ENCODE measurements at places on chromosomes 6 and 20.

GRCh38 chr6:68317366-68317765, 317.7 kb upstream of the ADGRB3 start:
- DNase-seq = no peak

DNA sequence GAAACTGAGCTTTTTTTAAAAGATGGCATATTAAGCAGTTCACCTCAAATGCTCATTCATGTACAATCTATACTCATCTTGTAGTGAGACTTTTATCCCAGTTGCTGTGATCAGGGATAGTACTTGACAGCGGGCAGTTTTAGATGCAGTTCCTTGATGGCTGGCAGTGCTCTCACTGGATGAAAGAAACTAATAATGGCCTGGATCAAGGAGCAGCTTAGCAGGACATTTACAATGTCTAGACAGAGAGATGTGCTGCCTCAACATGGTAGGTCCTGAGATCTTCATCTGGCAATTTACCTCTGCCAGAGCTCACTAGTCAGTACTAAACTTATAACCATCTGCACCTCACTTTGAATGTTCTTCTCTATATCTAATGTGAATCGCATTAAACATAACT, 46.8 kb upstream of the LYRM2 start:
- no peak for DNase-seq

- no peak for DNase-seq
Observed at GRCh38 chr6:55998576-55998975, 123.2 kb upstream of the BMP5 start.

DNA sequence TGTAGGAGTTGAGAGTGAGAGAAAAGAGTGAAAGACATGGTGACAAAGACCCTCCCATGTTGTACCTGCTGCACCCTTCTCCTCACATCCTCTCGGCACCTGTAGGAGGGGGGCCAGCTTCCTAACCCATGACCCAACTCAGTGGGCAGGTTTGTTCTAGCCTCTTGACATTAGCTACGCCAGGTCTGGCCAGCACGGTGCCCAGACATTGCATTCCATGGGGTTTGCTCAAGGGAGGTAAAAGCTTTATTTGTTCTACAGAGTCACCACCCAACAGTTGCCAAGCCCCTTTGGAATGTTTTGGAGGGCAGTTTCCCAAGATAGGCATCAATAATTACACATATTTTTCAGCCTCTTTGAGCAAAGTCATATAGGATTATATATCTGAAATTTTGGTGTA, 22.7 kb upstream of the TGM6 start:
- DNase-seq = no peak

DNA sequence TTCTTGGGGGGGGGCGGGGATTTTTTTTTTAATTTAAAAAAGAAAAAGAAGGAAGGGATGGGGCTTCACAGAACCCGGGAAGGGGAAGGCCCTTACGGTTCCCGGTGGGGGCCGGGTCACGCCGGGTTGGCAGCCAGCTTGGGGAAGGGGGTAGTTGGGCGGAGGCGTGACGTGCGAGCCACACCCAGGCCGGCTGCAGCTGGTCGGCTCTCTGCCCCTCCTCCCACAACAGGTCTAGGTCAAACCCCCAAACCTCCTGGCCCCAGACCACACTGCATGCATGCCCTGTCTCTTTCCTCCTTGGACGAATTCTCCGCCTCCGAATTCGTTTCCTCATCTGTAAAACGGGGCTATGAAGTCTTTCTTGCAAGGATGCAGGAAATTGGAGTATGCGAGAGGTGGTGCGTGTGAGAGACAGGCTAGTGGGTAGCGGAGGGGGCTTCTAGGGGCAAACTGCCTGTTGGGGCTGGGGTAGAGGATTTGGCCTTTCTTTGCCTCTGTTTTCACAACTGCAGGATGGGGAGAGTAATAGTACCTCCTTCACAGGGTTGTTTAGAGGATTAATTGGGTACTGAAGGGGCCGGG, 828 bp downstream of the HCK start:
- DNase-seq = peak; percentile 28

- no peak for DNase-seq
Observed at GRCh38 chr6:166952121-166952520, 4.2 kb downstream of the RNASET2 start.

- no peak for DNase-seq
Observed at GRCh38 chr20:50315586-50316551, 125.2 kb downstream of the CEBPB start.

DNA sequence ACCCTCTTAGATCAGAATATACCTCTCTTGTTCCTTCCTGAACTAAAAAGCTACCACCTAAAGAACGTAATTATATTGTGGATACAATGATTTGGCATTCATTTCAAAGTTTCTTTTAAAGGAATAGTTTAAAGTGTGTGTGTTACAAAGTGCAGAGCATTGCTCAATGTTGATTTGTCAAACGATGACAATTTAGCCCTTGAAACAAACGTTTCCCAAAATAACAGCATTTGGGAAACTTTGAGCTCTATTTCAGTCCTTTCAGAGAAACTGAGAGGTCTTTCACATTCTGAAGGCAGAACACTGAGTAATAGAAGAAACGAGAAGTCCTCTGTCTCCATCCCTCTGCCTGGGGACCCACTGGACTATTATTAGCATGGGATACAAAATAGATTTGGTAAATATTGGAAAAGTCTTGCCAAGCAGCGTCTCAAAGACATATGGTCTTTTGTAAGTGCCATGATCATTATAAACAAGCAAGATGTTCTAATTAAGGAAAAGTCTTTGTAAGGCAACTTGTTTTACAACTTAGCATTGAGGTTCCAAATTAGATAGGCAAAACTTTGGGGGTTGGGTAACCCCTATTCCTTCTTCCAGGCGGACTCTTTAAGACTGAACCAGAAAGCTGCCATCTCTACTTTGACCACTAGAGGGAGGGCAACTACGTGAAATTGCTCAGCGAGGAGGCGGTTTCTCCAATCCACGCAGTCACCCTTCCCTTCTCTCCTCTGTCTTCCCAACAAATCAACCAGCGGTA, 208.8 kb downstream of the RNF144B start:
- DNase-seq = peak; percentile 37

DNA sequence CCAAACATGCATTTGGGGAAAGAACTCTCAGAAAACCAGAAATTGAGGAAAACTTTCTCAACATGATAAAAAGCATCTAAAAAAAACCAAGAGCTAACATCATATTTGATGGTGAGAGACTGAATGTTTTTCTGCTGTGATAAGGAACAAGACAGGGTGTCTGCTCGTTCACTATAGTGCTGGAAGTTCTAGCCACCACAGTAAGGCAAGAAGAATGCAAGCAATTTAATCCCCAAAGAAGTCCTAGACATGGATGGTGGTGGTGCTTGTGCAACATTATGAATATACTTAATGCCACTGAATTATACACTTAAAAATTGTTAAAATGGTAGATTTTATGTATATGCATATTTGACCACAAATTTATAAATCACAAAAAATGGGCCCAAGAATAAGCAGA, 53.4 kb downstream of the LYRM2 start:
- no peak for DNase-seq

- no peak for DNase-seq
Observed at GRCh38 chr6:109772883-109773431, 81.9 kb downstream of the FIG4 start.

DNA sequence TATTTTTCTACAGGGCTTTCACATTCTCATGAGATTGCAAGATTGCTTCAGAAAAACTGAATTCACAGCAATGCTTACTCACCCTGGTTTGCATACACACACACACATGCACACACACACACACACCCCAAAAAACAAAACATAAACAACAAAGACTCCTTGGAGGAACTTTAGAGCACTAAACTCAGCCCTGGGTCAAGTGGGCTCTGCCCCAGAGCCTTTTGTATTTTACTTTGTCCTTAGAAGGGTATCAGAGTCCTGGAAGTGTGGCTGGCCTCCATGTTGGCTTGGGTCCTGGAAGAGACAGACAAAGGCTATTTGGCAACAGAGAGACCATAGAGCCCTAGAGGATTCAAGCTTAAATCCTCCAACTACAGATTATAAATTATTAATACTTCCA, 8.0 kb upstream of the CST9 start:
- no peak for DNase-seq

DNA sequence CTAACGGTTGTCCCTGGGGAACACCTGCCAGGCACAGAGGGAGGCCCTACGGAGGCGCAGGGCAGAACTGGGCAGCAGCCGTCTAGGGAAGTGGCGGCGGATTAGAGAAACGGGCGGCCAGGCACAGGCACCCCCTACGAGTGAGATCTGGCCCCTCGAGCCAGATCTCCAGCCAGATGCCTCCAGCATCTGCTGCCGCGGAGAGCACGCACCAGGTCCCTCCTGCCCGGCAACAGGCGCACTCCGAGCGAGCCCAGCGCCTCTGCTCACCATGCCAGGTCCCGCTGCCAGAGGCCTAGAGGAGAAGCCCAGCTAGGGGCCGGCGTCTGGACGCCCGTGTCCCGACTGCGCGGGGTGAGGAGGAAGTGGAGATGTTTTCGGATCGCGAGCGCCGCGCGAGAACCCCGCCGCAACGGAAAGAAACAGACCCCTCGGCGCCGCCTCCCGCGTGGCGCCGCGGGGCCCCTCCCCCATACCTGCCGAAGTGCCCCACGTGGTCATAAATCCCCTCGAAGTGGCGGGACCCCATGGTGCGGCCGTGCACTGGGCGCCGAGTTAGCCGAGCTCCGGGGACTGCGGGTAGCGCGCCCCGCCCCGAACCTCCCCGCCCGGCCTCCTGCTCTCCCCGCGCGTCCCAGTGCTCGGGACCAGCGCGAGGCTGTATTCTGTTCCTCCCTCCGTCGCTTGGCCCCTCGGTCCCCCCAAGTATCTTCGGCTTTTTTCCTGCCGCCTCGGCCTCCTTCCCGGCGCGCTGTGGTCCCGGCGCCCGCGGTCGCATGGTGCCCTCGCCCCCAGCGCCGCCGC, at the start of gene SLC22A16:
SLC22A16 (minus strand) TSS at position 568 of the 804 bp plus-strand sequence; CDS start at position 529, 39 bp downstream.
- DNase-seq = no peak

- DNase-seq = no peak
Observed at GRCh38 chr20:402496-402885, 5.6 kb upstream of the RBCK1 start.

DNA sequence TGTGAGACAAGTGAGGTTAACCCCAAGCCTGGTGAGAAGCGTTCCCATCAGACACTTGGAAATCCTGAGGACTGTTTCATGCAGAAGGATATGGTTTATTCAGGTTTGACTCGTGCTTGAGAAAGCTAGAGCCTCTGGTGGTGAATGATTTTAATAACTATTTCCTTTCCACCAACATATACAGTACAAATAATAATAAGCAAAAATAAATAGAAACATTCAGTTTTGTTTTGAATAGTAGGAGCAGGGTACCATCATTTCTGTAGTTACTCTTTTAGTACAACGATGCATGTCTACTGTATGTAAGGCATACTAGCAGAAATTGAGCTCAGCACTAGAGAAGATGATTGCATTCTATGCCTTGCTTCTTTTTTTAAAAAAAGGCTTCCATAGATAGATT, 33.5 kb downstream of the PLG start:
- no peak for DNase-seq

DNA sequence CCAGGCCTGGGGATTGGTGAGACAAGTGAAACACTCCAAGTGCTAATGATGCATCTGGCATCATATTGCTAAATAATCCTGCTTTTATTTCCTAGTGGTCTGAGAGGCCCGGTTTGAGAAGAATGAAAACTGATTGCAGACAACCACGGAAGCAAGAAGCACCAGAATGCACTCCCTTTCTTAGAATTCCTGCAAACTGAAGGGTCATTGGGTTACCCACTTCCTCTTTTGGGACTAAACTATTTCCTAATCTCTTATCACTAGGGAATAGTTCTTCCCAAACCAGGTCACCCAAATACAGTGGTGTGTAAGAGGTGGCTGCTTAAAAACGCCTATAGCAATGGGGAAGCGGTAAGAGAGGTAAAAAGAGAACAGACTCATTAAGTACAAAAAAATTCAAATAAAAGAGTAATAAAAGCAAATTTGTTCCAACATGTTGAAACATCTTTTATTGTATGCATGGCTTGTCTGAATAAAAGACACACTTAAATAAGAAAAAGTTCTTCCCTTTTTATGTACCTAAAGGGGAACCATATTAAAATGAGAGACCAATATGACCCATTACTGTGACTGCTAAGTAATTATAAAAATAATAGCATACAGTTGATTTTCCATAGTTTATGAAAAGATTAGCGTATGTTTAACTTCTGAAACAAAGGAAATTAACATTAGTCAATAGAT, 125.8 kb downstream of the MYB start:
- DNase-seq = no peak

DNA sequence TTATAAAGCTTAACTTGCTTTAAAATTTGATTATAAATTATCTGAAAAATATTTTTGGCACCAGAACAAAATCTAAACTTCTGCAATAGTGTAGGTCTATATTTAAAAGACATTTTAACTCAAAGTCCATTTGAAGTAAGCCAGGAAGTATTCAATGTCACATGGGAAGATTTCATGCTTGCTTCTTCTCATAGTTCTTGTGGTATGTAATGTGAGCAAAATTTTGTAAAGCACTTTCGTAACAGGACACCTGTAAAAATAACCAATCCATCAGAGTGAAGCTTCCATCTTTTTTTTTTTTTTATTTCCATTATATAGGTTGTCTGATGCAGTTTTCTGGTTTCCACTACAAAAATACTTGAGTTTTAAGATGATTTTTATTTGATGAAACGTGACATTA, 386.1 kb downstream of the LAMA2 start:
- no peak for DNase-seq

- DNase-seq = no peak
Observed at GRCh38 chr20:19713822-19714578, 44.1 kb upstream of the RIN2 start.

DNA sequence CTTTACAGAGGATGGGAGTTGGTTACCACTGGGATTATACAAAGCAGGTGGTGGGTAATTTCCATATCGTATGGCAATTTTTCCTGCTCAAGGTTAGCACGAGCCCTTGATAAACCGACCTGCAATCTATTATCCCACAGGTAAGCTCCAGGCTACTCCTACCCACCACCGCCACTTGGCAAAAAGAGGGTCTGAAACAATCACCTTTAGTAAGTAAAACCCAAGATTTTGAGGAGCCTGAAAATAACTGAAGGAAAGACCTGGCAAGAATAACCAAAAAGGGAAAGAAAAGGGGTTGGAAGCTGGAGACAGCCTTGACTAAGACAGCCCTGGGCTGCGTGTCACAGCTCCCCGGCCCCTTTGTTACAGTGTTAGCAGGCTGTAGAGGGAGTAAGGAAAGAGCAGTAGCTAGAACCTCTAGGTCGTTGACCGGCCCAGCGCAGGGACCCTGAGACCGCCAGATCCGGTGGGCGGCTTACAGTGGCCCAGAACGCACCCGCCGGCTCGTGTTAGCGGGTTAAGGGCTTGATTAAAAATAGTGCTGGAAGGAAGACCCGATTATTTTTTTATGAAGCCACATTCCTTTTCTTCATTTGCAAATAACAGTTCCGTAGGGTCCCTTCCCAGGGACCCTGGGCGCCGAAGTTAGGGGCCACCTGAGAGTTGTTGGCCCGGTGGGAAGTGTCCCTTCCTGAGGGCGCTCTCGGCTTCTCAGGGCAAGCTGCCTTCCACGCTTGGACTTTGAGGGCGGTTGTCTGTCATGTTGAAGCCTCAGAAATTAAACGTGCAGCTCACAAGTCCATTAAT, 30.5 kb downstream of the TFAP2B start:
- no peak for DNase-seq

Data from CD4-positive, alpha-beta T cell treated with Interleukin-1 beta for 1 hour (primary cell).